Stimulated activated CD4-positive, alpha-beta T cell treated with anti-CD3 and anti-CD28 coated beads, Interleukin-12 subunit alpha, Interleukin-12 subunit beta, amount 100 ng/mL, for 48 hours (primary cell): ENCODE measurements at places on chromosomes 11 and 22.

DNA sequence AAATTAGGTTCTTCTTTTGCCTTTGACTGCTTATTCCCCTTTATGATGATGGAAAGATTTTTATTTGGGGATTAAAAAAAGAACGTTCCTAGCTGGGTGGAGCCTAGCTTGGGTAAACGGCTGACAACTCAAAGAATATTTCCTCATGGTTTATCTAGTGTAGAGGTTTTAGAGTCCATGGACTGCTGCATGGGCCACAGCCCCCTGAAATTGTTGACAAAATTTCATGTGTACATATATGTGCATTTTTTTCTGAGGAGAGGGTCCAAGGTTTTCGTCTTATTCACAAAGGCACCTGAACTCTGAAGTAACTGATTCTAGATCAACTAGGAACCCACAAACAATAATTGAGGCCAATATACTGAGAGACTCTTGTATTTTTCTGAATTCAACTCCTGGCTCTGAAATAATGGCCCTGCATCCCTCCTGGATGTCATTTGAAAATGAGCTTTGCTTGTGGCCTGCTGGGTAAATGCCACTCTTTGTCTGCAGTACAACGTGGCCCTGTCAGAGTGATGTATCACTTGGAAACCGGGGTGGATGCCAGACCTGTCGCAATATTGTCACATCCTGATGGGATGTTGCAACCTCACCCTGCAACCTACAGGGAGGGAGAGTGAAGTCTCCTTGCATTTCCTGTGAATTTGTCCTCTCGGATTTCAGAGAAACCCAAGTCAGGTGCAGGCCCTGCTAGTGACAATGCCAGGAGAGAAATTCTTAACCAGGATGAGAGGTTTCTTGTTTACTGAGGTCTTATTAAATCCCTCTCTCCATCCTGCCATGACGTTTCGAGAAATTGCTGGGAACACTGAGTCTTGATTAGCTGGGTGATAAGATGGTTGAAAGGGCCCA lies 33.8 kb downstream of the EHF start:
- no peak for DNase-seq

DNA sequence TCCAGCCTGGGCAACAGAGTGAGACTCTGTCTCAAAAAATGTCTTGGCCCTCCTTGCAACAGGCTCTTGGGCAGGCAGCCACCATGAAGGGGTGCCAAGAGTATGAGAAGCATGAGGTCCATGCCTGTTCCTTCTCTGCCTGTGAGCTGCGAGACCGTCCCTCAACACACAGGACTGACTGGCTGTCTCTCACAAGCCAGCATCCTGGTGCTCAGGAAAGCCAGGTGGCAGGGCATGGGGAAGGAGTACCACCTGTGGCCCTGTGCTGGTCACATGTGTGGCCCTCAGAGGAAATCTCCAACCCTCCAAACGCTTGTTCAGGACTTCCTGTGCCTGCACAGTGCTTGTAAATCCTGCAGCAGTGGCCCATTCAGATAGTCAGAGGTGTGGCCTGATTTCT lies 83.2 kb downstream of the ATXN10 start:
- no peak for DNase-seq

DNA sequence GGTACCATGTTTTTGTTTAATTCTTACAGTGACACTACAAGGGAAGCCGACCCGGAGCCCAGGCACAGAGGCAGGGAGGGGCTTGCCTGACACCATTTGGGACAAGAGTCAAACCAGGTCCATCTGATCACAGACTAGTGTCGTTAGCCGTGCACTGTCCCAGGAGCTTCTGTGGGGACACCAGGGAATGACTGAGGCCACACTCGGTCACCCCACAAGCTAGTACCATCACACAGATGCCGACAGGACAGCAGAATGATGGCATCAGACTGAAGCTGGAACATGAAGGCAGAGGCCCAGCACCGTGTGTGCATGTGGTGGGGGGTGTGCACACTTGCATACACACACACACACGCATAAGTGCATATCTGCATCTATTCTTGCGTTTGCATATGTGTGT lies 61.5 kb upstream of the NECTIN1 start:
- DNase-seq: no peak

DNA sequence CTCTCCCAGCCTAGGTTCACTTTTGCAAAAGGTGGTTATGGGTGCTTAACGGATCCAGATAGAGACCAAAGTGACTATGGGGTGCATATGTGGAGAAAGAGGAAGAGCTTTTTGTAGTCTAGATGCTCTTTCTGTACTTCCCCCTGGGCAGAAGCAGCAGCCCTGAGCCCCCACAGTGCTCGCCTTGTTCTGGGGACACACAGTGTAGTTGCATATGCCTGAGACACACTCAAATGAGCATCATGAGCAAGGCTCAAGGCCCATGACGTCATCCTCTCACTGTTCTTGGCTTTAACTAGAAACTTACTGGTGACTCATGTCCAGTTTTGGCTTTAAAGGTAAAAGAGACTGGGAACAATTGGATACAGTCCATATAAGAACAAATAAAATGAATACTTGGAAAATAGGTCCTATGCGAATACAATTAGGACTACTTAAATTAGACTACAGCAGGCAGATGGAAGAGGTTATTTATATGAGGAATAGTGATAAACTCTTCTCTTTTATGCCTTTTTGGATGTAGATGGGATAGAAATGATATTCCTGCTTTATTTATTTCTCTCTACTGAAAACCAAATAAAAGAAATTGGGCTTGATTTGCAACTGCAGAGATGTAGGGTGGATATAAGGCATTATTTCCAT lies 20.1 kb upstream of the PEX26 start:
- no peak for DNase-seq

DNA sequence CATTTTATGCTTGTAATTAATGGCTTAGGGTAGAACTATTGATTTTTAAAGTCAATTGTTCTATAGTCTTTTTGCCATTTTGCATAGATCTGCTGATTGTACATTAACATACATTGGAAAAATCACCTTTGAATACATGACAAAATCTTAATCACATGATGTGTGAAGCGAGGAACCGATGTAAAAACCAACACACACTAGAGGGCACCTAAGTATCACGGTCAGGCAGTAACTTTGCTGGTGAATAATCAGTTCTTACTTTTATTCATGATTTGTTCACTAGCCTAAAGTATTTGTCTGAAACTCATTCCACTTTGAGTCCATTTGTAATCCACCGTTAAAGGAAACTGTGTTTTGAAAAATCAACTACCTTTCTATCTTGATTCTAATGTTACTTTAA lies 28.2 kb downstream of the JHY start:
- no peak for DNase-seq

- no peak for DNase-seq
Observed at GRCh38 chr11:128563942-128564641, 23.3 kb downstream of the ETS1 start.
